NCI-H1048 (cell line): ENCODE measurements at places on chromosomes 12 and 14.

DNA sequence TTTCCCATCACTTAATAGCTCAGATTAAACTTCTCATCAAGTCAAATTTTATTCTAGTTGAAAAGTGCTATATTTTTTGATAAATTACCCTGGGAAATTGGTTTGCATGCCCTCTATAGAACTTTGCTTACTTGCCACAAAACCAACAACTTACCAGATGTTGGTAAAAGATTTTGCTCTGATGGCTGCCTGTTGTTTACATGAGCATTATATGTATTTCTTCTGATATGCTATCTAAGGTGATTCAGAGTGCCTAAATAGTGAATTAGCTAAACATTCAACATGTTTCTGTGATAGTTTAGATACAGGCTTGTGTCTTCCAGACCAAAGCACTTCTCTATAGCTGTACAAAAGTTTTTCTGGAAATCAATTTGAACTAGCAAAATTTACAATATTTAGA is 51.0 kb downstream of the PPM1A start:
- DNase-seq, result no peak

GRCh38 chr14:23447361-23448350 is 12.2 kb upstream of the MYH7 start:
- no peak for DNase-seq

DNA sequence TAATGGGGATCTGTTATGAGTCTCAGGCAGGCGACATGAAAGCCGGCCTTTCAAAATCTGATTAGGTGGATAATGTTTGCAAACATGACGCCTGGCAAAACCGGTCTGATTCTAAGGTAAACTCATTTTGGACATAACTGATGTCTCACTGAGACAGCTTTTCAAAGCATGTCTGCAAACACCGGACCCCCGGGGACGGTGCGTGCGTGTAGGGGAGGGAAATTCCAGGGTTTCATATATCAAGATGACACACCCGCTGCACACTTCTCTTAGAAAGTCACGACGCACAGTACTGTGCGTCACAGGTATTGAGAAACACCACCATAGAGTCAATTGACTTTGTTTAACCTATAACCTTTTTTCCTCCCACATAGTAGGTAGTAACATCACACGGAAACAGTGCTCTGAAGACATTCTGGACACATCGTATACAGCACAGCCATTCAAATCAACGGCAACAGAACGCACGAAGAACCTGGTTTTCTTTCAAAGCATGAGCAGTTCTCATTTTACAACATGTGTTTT is 43.9 kb upstream of the TESC start:
- no peak for DNase-seq

GRCh38 chr12:72889791-72890190 is 617.6 kb downstream of the TRHDE start:
- no peak for DNase-seq

GRCh38 chr14:51849097-51849496 is 11.3 kb upstream of the GNG2 start:
- DNase-seq, result no peak
